ENCODE measurements at places on chromosomes 4 and X.

GRCh38 chr4:22897520-22898108 is 204.9 kb downstream of the GBA3 start:
- peak; percentile 41 for DNase-seq

GRCh38 chrX:133365871-133366611 is 49.2 kb downstream of the GPC4 start:
- no peak for DNase-seq

GRCh38 chr4:26999689-27000088 is 139.0 kb downstream of the STIM2 start:
- DNase-seq: no peak

GRCh38 chr4:105128208-105128607 is 18.5 kb upstream of the TET2 start:
- DNase-seq: no peak

GRCh38 chrX:154481911-154482601 is 3.0 kb upstream of the LAGE3 start:
- no peak for DNase-seq

- DNase-seq: no peak
Observed at GRCh38 chrX:18828832-18829404, 121.5 kb downstream of the PPEF1 start.

All from cardiac fibroblast (primary cell).